Inflammatory macrophage treated with lipopolysaccharide for 4 hours (primary cell): ENCODE measurements at places on chromosomes 7 and 10.

GRCh38 chr7:102933763-102934162 is 21.0 kb downstream of the LRRC17 start:
- no peak for DNase-seq

DNA sequence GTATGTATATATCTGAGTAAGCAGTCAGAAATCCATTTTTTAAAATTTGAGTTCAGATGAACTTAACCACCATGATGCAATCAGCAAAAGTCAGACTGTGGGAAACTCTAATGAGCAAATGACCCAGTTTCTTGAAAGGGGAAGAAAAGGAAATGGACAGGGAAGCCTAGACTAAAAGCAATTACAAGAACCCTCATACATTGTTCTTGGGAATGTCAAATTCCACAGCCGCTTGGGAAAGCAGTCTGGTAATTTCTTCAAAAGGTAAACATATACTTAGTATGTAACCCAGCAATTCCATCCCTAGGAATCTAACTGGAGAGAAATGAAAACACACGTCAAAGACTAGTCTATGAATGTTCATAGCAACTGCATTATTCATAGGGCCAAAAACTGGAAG is 16.4 kb upstream of the FOXK1 start:
- DNase-seq: peak; percentile 49

GRCh38 chr10:104331208-104331838 is 6.9 kb downstream of the ITPRIP start:
- DNase-seq: no peak

DNA sequence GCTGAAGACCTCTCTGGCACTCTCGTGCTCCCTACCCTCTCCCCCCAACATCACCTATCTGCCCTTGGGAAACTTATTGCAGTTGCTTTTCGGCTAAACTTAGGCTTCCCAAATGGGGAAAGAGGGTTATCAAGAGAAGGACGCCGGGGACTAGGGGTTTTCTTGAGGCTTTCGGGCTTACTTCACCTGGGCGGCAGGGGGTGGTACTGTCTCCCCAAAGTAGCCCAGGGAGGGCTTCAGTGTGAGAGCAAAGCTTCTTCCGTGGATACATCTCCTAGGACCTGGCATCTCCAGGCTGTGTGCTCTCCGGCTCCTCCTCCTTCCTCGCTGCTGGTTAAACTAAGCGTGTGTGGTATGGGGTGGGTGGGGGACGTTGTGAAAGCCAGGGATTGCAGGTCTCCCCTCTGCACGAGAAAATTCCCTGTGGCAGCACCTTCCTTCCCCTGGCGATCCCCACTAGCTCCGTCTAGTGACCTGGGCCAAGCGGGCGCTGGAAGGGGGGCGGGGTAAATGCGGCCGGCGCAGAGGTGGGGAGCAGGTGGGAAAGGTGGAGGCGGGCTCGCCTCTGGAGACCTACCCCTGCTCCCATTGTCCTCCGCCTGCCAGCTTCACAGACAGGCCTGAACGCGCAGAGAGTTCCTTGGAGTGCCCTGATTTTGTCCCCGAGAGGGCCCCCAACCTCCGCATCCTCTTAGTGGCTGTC is 1.1 kb downstream of the PLXDC2 start:
- peak; percentile 57 for DNase-seq

- peak; percentile 54 for DNase-seq
Measured at GRCh38 chr10:62733654-62734293, 70.7 kb upstream of the ADO start.
